T-helper 1 cell treated with Interleukin-12 subunit alpha and Interleukin-12 subunit beta and Interleukin-4 antibody, amounts not matched to agents 30 ng/mL and 1 ng/mL, for 36 hours (primary cell): ENCODE measurements at places on chromosomes 6 and 20. TPM values are rescaled to one million over a fixed set of nuclear protein-coding genes. Genes with fewer than 3 reads are reported as not detected.

The MOG gene
- total RNA-seq = not detected in 2 replicates

The PI16 gene
- total RNA-seq = 2.5 and 4.6 TPM in 2 replicates

The TP53TG5 gene
- not detected in 2 replicates for total RNA-seq

The THBD gene
- total RNA-seq = not detected in 2 replicates

The ABT1 gene
- total RNA-seq = 29.0 and 30.3 TPM in 2 replicates

The BCAS1 gene
- 0.12 TPM in 1 of 2 replicates, not detected in the other for total RNA-seq

The RNF39 gene
- total RNA-seq = not detected in 2 replicates

The PRDM13 gene
- not detected in 2 replicates for total RNA-seq

The MYLK2 gene
- total RNA-seq = 0.59 and 0.64 TPM in 2 replicates

The MATN4 gene
- total RNA-seq = 6.1 and 6.7 TPM in 2 replicates

The SYNDIG1 gene
- total RNA-seq = not detected in 2 replicates

The RUNX2 gene
- 12.7 and 14.6 TPM in 2 replicates for total RNA-seq

The GPR63 gene
- 2.9 and 3.2 TPM in 2 replicates for total RNA-seq

The RSPH4A gene
- total RNA-seq = 0.29 and 0.37 TPM in 2 replicates

The PPIL1 gene
- 34.7 and 36.3 TPM in 2 replicates for total RNA-seq

The CRISP2 gene
- not detected in 2 replicates for total RNA-seq

The SAMD3 gene
- total RNA-seq = 57.6 and 58.9 TPM in 2 replicates

The GRIK2 gene
- not detected in 2 replicates for total RNA-seq

The EYS gene
- not detected in 2 replicates for total RNA-seq

The SGK2 gene
- not detected in 2 replicates for total RNA-seq

The WASF1 gene
- 0.34 and 0.44 TPM in 2 replicates for total RNA-seq

The OR2H1 gene
- total RNA-seq = not detected in 2 replicates

The BMP5 gene
- total RNA-seq = not detected in 2 replicates

The TP53INP2 gene
- total RNA-seq = 2.5 and 2.7 TPM in 2 replicates

The HLA-G gene
- 2.7 and 3.2 TPM in 2 replicates for total RNA-seq

The CYP24A1 gene
- total RNA-seq = not detected in 2 replicates

The METTL24 gene
- not detected in 2 replicates for total RNA-seq

The BMP2 gene
- not detected in 2 replicates for total RNA-seq

The NMBR gene
- total RNA-seq = not detected in 2 replicates

The LY6G6D gene
- total RNA-seq = not detected in 2 replicates

The ASIP gene
- total RNA-seq = not detected in 2 replicates

The ETV7 gene
- total RNA-seq = 9.5 and 10.0 TPM in 2 replicates

The RNF182 gene
- not detected in 2 replicates for total RNA-seq

The ESF1 gene
- 18.0 and 18.2 TPM in 2 replicates for total RNA-seq

The SLC9A8 gene
- total RNA-seq = 30.0 and 30.7 TPM in 2 replicates

The FNDC11 gene
- 0.27 and 0.49 TPM in 2 replicates for total RNA-seq

The DNPH1 gene
- total RNA-seq = 68.5 and 71.2 TPM in 2 replicates

The BCAS4 gene
- 7.2 and 7.6 TPM in 2 replicates for total RNA-seq

The GPX5 gene
- total RNA-seq = not detected in 2 replicates

The FOXQ1 gene
- not detected in 2 replicates for total RNA-seq

The C6orf58 gene
- not detected in 2 replicates for total RNA-seq

The VSX1 gene
- total RNA-seq = not detected in 2 replicates

The MTFR2 gene
- 14.5 and 17.9 TPM in 2 replicates for total RNA-seq

The SLA2 gene
- 78.0 and 78.8 TPM in 2 replicates for total RNA-seq

The RFX6 gene
- not detected in 2 replicates for total RNA-seq

The MEI4 gene
- not detected in 2 replicates for total RNA-seq
